T47D (cell line): ENCODE measurements at places on chromosomes 11 and 22.

DNA sequence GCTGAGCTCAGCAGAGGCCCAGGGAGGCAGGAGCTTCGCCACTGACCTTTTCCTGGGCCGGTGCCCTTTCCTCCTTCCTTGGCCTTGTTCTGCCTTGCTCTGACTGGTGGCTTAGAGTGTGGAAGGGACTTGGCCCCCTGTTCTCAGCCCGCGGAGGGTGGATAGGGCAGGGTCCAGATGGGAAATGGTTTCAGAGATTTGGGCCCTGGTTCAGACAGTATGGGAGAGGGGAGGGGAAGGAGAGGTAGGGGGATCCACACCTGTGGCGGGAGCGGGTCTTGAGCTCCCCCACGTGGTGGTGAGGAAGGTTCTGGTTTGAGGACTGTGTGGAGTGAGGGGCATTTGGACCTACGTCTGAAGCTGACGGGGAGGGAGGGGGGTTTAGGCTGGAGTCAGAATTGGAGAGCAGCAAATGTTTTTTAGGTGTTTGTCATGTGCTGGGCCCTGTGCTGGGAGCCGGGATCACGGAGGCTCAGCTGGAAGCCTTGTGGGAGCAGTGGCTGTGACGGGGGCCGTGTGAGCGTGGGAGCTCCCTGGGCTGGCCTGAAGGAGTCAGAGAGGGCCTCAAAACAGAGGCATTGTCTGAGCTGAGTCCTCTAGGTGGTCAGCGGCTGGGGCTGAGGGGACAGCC, 27.2 kb downstream of the SHANK3 start:
- no peak for DNase-seq

DNA sequence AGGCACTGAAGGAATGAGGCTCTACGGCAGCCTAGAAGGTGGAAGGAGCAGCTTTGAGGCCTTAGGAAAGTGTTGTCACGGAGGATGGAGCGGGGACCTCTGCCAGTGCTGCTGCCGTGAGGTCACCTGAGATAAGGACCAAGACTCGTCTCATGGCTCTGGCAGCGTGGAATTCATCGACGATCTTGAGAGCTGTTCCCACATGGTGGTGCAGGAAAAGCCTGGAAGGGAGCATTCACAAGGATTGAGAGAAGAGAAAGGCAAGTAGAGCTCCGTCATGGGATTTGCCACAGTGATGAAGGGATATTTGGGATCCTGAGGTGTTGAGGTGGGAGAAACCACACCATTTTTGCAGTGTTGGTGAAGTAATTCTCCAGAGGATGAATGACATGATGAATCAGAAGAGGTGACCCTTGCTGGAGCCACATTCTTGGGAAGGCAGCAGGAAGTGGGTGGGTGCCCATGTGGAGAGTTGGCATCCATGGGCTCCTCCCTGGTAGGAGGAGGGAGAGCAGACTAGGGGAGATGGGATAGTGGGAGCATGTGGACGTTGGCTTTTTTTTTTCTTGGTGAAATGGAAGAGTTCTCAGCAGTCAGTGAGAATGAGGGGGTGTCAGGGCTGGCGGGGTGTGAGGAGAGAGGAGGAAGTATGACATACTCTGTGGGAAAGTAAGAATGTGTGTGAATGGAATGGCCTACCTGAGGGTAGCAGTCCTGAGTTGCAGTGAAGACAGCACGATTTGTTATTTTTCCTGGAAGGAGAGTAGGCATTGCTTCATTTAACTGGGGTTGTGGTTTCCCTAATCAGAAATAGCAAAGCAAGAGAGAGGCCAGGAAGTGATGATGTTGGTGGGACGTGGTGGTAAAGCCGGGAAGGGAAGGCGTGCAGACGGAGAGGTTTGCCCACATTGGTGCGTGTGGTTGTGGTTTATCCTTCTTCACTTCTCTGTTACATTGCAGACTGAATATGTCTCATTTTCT, 11.1 kb downstream of the PPP6R3 start:
- DNase-seq: no peak

- no peak for DNase-seq
Observed at GRCh38 chr22:31951194-31952093, 7.1 kb downstream of the YWHAH start.

GRCh38 chr22:48396785-48397530, 1430.7 kb downstream of the BRD1 start:
- no peak for DNase-seq

GRCh38 chr11:2179516-2179915, 7.9 kb upstream of the TH start:
- no peak for DNase-seq

GRCh38 chr11:108253176-108253575, 30.3 kb downstream of the ATM start:
- DNase-seq: no peak

DNA sequence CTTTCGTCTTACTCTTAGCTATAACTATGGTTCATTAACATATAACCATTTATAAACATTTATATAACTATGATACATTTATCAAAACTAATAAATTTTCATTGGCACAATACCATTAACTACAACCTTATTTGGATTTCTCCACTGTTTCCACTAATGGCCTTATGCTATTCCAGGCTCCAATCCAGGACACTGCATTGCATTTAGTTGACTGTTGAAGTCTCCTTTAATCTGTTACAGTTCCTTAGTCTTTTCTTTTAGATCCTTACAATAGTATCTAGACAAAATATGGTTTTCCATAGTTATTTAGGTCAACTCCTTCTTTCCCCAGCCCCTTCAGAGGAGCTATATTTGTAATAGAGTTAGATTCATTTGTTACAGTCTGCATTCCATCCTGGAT, 47.2 kb downstream of the CCDC34 start:
- DNase-seq: no peak

DNA sequence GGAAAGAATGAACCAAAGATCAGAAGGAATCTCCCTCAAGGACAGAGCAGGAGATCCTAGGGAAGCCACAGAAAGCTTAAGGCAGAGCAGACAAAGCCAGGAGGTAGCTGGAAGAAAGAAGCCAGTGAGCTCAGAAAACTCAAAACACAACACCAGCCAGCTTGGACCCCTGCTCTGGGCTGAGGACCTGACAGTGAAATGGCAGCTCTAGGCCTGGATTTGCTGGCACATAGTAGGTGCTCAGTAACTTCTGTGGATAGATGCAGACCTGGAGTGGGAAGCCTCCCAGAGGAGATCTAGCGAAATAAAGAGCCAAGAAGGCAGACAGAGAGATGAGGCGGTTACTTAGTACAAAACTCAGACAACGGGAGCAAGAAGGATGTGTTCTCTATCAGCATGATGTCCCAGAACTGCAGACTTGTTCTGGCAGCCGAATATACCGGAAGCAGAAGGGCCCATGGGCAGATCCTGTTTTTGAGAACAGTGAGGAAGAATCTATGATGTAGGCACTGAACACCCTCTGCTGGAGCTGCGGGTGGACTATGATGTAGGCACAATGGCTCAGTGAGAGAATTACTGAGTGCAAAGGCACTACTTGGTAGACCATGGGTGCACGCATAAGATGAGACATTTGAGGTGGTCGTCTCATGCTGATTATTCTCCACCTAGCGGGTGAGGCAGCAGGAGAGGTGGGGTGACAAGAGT, 4.8 kb downstream of the ROBO4 start:
- no peak for DNase-seq
